ENCODE measurements at places on chromosomes 1 and 21.

DNA sequence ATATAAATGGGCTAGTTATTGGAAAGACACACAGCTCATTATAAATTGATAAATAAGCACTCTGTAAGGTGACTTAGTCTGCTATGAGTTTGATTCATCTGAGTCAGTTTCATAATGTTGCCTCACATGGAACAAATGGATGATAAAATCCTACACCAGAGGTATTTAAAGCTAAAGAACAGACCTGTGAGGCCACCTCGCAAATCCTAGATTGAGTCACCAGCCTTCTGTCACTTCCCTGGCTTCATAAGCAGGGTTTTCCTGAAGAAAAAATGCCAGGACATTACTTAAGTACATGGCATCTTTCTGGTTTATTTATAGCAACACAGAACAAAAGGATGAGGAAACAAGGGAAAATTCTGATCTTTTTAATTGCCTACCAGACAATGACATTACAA is 18.4 kb downstream of the CD2 start:
- DNase-seq = no peak

DNA sequence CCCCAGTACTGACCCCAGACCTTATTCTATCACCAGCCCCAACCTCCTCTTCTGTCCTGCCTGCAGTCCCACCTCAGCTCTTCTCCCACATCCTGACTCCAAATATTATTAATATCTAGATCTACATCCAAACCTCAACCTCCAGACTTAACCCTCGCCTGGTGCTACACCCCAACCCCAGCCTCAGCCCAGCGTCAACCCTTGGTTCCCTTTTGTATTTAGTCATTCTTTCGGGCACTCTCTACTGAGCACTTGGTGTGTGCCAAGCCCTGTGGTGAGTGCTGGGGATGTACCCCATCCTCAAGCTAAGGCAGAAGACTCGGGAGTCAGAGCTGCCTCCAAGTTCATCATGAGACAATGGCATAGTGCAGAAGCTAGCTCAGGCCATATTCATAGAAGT is 1.1 kb downstream of the SHISAL2A start:
- no peak for DNase-seq

GRCh38 chr21:25903607-25904006 is 168.8 kb downstream of the GABPA start:
- no peak for DNase-seq

GRCh38 chr1:38563942-38564735 is 295.4 kb downstream of the RRAGC start:
- DNase-seq = no peak

GRCh38 chr21:44526096-44526997 is 13.6 kb downstream of the KRTAP10-1 start:
- no peak for DNase-seq

- no peak for DNase-seq
Measured at GRCh38 chr1:207968521-207969009, 57.6 kb upstream of the CD34 start.

- DNase-seq = no peak
Measured at GRCh38 chr1:86756062-86756406, 51.7 kb downstream of the SH3GLB1 start.

- DNase-seq = no peak
Measured at GRCh38 chr1:218778257-218779126, 395.2 kb upstream of the LYPLAL1 start.

GRCh38 chr1:167345386-167345733 is 124.7 kb downstream of the POU2F1 start:
- no peak for DNase-seq

- no peak for DNase-seq
Measured at GRCh38 chr1:189606795-189607476, 870.7 kb downstream of the BRINP3 start.

All from T-helper 1 cell (primary cell).